ENCODE measurements at places on chromosomes 5 and 9. TPM values are rescaled to one million over a fixed set of nuclear protein-coding genes. Genes with fewer than 3 reads are reported as not detected.

DNA sequence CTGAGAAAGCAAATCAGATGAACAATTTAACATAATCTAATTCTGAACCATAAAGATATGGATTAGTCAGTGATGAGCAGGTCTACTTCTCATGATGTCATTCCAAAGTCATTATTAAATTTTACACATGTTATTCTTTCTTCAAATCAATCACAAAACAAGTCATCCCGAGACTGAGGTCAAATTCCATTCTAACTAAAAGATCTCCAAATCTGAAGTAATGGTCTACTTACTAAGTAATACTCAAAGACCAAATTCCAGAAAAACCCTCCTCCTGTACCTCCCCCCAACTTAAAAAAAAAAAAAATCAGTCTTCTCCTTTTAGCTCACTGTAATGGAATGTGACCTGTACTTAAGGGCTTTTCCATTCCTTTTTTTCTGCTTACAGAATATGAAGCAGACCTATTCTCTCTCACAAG lies 4.7 kb downstream of the PFDN1 start:
- no peak for DNase-seq

The THBS4 gene
- total RNA-seq = 4.3 TPM

GRCh38 chr5:58077416-58077815 lies 382.5 kb downstream of the PLK2 start:
- DNase-seq = no peak

DNA sequence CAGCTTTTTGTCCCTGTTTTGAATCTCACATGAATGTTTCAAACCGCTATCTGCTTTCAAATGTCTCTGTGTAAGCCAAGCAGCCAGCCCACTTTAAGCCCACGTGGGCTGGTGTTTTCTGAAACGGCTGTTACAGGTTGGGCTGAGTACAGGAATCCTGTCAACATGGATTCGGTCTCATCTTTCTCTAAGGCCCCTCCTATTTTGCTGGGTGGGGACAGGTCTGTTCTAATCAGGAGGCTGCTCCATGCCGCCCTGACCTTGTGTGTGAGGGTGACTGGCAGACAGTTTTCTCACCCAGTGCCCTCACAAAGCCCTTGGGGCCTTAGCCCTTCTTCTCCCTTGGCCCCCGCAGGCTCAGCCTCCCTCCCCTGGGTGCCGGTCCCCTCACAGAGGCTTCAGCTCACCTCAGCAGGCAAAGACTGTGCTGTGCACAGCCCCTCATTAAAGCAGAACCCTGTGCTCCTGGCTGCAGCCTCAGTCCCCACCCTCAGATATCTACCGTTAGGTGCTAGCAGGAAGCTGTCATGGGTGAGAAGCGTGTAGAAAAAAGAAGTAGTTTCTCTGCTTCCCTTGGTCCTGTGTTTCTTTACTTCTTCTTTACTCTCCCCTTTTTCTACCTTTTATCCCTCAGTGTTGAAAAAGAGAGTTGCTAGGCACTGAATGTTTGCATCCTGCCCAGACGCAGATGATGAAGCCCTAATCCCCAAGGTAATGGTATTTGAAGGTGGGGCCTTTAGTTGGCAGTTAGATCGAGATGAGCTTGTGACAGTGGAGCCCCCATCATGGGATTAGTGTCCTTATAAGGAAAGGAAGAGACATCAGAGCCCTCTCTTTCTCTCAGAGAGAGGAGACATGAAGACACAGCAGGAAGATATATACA lies 205.7 kb downstream of the ADAMTS12 start:
- no peak for DNase-seq

- no peak for DNase-seq
These were observed 76.3 kb upstream of the GPBP1 start for GRCh38 chr5:57097526-57097925.
